ENCODE measurements at places on chromosomes 4 and X. TPM values are rescaled to one million over a fixed set of nuclear protein-coding genes. Genes with fewer than 3 reads are reported as not detected.

Gene FAM47A
- total RNA-seq = not detected

- no peak for DNase-seq
Observed at GRCh38 chr4:150114641-150115040, 36.4 kb downstream of the DCLK2 start.

DNA sequence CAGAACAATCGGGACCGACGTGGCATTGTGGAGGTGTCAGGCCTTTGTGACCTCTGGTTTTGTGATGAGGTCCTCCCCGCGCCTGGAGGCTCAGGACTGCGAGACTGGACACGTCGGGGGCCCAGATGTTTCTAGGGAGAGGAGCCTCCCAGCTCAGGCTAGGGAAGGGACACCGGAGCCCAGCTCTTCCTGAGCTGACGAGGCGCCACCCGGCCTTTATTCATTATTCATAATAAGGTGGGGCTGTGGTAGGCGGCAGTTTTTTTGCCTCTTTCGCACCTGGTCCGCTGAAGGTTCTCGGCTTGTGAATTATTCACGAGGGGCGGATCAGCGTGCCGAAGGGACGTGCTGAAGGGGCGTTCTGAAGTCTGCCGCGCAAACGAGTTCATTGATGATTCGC is 2.3 kb upstream of the UBA1 start:
- DNase-seq = no peak

DNA sequence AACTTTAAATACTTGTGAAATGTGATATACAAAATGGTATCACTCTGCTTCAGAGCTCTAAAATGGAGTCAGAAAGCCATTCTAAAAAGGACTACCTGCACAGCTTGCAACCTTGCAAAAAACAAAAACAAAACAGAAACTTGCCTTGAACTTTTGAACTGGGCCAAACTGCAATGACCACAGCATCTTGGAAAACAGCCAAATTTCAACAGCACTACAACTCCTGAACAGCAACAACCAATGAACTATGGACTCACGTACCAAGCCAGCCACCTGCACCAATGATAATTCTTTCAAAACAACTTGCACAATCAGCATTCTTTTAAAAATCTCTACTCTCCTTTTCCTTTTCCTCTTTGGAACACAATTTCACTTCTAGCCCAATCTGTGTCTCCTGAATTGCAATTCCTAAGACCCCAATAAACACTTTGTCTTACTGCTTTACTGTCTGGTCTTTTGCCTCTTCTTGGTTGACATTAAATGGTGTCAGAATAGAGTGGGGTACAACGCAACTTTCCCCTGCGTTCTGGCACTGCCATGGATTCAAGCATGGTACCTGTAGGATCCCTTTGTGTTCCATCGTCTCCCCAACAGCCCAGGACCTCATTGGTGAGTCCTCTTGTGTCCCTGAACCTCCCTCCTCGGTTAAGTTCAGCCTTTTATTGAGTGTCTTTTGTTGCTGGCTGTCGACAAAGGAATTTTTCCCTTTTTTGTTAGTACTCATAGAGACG is 35.7 kb upstream of the FMR1 start:
- no peak for DNase-seq

DNA sequence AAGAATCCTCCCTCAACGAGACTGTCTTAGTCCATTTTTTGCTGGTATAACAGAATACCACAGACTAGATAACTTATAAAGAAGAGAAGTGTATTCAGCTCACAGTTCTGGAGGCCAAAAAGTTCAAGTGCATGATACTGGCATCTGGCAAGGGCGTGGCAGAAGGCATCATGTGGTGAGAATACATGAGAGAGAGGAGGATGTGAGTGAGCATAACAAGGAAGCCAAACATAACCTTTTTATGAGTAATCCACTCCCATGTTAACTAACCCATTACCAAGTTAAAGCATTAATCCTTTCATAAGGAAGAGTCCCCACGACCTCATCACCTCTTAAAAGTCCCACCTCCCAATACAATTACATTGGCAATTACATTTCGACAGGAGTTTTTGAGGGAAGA is 504.6 kb downstream of the IQCM start:
- no peak for DNase-seq

- DNase-seq = no peak
Observed at GRCh38 chrX:37684973-37685372, 618 bp upstream of the XK start.

Gene LCORL
- 1.4 TPM for total RNA-seq

Gene BGN
- total RNA-seq = 1,387 TPM

Gene RAB41
- not detected for total RNA-seq

- DNase-seq = no peak
Observed at GRCh38 chr4:20288047-20288650, 36.4 kb downstream of the SLIT2 start.

Gene GABRG1
- total RNA-seq = under 0.01 TPM

DNA sequence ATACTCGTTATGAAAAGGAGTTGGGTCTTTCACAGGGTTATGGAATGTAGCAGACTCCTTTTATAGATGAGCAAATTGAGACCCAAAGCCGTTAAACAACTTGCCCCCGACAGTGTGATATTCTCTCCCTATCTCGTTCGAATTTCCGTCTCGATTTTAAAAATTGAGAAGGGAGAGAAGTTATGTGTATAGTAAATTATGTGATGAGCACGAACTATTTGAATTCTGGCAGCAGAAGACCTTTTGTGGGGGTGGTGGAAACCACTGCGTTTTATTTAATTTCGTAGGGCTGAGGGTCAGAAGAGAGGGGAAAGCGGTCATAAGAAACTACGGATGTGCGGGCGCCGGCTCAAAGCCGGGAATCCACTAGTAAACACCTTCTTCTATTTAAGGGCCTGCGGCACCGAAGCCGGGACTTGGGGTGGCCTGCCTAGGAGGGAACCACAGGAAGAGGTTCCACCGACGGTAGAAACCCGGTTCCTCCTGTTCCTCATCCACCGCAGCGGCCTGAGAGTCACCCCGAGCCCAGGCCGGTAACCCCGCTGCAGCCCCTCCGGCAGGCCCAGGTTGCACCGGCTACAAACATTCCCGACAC is 1.5 kb upstream of the DDX3X start:
- DNase-seq = peak; percentile 74

DNA sequence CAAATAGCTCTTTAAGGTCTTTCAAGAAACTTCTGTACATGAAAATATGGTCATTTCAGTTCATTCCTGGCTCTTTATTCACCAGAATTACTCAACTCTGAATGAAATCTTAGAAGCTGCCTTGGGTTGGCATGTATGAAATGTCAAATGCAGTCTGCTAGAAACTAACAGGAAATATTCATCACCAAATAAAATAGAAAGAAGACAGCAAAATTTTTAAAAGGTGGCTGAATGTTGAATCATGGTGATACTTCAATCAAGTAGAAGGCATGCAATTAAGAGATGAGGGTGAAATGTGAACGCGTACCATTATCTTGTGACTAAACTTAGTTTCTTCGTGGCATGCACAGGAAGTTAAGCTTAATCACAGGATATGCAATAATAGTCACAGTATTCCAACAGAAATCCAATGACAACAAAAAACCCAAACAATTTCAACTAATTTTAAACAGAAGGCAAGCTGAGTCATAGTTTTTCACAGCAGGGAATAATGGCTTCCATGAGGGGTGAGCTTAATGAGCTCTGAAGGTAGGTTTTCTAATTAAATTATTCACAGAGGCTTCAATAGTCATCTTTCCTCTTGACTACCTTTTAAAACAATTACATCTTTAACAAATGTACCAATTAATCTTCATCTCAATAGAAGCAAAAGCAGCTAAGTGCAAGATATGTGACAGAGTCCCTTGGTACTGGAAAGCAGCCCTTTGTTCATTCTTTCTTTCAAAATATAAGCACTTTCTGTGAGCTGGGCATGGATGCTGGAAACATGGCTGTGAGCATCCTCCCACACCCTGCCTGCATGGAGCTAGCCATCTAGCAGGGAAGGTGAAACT is 44.5 kb downstream of the SCFD2 start:
- no peak for DNase-seq

Gene AGTR2
- total RNA-seq = not detected

DNA sequence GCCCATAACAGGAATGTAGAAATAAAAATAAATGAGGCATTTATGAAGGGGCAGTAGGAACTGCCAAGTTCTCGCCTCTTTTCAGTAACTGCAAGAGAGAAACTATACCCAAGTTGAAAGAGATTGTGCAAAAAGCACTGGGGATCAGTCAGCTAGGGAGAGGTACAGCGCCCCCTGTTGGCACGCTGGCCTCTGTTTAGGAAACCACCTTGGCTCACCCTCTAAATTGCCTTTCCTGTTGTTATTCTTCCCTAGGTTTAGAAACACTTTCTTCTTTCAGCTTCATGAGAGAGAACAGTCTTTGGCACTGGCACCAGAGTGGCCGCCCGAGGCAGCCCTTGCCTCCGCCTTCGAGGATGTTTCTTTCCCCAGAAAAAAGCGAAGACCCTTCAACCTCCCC is 348.5 kb downstream of the MID1IP1 start:
- DNase-seq = peak; percentile 83

Gene LUZP4
- not detected for total RNA-seq

Gene GLRA2
- total RNA-seq = not detected

DNA sequence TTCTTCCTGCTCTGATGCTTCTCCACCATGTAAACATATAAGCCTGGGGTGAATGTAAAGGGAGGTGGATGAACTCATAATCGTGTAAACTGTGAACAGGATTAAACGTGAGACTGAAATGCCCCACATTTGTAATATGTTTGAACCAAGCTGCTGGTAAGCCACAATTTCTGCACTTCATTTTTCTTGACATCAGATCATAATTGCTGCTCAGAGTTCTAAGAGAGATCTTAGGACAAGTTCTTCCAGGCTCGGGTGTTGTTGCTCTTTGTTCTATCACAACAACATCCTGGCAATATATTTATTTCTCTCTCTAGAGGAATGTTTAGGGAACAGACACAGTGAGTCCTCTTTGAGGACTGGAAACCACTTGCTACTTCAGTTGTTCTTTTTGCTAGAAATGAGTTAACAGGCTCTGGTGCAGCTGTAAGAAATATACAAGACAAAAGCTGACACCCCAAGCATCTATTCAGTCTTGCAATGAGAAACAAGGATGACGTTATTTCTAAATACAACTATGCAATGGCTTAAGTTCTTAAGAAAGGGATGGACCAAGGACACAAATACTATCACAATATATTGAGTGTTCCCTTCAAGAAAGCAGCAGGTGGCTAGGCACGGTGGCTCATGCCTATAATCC is 59.6 kb downstream of the LNX1 start:
- DNase-seq = no peak

DNA sequence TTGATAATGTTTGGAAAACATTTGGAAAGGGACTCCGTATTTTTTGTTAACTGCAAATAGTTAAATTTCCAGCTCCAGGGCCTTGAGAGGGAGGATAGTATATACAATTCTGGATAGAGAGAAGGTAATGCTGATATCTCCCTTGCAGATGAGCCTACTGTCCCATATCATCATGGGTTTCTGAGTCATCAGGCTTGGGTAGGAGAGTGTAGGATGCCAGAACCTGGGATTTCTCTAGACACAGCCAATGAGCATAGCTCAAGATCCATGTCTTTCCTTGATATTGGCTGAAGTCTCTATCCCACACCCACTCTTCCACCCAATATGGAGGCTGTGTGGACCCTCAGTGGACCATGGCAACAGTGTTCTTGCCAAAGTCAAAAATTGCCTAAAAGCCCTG is 7.8 kb downstream of the FRMPD3 start:
- no peak for DNase-seq

DNA sequence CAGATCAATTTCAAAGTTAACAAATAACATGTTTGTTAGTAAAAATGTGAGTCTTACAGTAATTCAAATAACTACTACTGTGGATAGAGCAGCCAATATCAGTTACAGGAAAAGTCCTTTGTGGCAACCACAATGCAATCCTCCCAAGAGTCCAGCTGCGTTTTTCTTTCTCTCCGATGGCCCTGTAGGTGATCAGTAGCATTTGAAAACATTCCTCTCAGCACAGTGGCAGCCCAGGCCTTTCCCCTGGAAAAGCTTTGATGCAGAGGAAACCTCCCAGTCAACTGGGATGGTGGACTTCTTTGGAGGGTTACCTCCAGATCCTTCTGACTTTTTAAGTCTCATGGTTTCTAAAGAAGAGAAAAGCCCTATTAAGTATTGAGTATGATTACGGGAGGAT is 18.0 kb upstream of the PDZD4 start:
- no peak for DNase-seq

GRCh38 chrX:138791551-138791950 is 80.0 kb upstream of the FGF13 start:
- DNase-seq = no peak

Gene SSX4
- total RNA-seq = not detected

- DNase-seq = no peak
Observed at GRCh38 chr4:69601065-69601464, 38.4 kb downstream of the UGT2A2 start.

Gene STK32B
- 2.3 TPM for total RNA-seq

Gene MAP3K15
- total RNA-seq = 0.21 TPM

DNA sequence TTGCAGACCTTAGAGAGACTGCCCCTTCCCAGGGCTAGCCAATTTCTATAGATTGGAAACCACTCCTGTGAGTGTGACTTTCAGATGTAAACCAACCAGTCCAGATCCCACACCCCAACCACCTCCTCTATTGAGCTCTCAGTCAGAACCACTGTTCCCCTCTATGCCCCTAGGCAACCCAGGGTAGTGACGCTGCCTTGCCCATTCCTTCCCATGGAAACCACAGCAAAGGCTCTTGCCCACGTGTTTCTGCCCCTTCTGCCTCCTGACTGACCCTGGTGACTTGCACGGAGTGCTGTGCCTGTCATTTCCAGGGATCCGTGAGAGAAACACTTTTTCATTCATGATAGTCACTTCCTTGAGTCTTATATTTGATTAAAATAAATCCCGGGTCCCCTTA is 32.4 kb downstream of the CYTL1 start:
- DNase-seq = no peak

Gene STATH
- not detected for total RNA-seq

GRCh38 chr4:17797808-17798207 is 12.7 kb downstream of the DCAF16 start:
- DNase-seq = no peak

GRCh38 chrX:71492231-71493065 is 40.5 kb upstream of the OGT start:
- no peak for DNase-seq

Gene FGFR3
- total RNA-seq = 3.7 TPM

Gene TMEM156
- total RNA-seq = not detected

- no peak for DNase-seq
Observed at GRCh38 chr4:55884851-55885219, 31.4 kb downstream of the EXOC1 start.

- DNase-seq = no peak
Observed at GRCh38 chrX:38080808-38081207, 74.5 kb downstream of the SYTL5 start.

- DNase-seq = no peak
Observed at GRCh38 chr4:77263247-77263646, 106.2 kb downstream of the CCNG2 start.

DNA sequence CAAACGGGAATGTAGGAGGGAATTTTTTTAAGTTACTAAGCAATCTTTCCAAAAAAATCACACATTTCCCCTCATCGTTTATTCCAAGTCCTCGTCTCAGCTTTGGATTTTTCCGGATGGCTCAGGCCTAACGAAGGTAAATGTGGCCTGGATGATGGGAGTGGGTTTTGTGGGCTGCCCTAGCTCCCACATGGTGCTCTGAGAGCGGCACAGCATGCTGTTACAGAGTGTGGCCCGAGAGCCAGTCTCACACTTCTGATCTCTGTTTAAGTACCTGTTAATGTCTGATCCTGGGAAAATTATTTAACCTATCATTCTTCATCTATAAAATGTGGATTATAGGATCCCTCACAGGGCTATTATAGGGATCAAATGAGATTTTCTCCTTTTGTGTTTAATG is 38.2 kb upstream of the ADAM29 start:
- no peak for DNase-seq

All from ascending aorta (tissue), 2 donors.